ENCODE measurements at places on chromosomes 7 and 10.

GRCh38 chr10:6254201-6254600, 51.5 kb downstream of the PFKFB3 start:
- DNase-seq = no peak

DNA sequence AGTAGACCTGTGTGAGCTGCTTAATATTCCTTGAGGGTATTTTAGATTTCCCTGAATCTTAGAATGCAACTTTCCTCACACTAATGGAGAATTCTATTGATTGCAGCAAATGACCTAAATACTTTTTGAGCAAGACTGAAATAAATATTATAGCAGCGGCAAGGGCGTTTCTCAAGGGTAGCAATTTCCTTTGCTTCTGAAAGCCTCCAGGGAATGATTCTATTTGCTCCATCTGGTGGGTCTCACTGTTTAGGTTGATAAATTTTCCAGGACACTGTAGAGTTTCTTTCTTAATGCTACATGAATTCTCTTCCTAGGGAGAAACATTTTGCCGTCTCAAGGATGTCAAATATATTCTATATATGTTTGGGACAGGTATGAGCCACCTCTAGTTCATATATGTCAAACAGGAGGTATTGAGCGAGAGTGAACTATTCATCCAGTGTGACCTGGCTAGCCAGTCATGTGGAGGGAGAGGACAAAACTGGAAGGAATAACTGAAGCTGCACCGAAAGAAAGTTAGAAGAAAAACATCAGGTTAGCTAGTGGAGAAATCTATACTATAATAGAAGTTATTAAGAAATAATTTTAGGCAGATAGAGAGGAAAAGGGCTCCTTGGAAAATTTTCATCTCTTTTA, 57.9 kb upstream of the FZD8 start:
- DNase-seq = no peak

DNA sequence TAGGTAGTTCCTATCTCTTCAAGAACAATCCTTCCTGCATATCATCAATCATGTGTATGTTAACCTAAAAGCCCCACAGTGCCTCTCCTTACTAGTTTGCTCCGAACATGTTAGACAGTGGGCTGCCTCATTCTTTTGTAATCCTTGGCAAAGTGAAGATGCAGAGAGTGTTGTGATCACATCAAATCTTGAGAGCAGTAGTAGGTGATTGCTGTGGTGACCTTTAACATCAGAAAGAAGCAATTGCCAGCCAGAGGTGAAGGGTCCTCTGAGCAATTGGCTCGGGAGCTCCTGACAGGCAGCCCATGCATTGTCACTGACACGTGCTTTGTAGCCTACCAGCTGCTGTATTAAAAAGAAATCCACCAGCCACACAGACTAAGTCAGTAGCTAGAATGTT, 19.6 kb upstream of the GSTK1 start:
- no peak for DNase-seq

DNA sequence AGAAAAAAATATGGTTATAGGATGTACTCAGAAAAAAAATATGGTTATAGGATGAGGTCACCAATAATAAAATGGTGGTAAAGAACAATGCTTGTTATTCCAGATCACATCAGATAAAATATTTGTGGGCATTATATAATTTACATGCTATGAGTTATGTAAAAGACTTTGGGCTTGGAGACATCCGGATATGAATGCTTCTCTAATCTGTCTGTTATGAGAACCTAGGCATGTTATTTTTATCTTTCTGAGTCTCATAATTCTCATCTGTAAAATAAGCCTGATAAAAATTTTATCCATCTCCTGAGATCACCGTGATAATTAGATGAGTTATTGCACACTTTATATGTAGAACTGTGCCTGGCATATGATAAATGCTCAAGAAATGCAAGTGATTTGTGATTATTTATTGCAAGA, 37.8 kb downstream of the DKK1 start:
- no peak for DNase-seq

DNA sequence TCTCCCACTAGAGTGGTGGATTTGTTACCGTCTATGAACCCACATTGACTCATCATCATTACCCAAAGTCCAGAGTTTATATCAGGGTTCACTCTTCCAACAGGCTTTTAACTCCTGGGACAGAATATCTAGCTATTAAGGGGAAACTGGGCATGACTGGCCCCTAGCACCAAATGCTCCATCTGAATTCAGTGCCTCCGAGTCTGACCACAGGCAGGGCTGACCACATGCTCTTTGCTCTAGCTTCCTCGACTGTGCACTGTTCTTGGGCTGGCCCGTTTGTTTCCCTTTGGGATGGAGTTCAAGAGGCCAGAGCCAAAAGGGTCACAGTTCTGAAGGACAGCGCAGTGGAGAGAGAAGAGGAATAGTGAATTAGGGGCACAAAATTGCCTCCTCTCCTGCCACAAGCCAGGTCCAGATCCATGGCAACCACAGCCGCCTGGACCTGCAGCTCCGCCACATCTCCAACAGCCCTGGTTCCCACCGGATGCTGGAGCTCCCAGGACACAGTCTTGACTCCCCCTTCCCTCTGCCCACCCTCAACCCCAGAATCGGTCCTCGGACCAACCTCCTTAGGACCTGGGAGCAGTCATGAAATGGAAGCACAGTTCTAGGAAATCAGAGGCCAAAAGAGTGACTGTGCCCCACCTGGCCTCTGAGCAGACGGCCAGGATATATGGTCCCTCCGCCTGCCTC, 16.2 kb downstream of the CAMK2G start:
- no peak for DNase-seq

DNA sequence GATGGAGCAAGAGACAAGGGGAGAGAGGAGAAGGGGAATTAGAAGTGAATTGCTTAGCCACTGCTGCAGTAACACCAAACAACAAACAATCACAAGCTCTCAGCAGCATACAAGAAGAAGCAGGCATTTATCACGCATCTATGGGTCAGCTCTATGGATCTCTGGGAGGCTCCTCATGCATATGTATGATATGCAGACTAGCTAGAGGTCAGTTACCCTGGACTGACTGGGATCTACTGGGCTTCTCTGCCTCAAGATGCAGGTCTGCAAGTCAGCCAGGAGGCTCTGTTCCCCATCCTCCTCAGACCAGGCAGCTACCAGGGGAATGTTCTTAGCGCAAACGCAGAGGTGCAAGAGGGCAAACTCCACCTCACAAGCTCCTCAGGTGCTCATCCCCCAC, 64.7 kb upstream of the SEM1 start:
- DNase-seq = no peak

DNA sequence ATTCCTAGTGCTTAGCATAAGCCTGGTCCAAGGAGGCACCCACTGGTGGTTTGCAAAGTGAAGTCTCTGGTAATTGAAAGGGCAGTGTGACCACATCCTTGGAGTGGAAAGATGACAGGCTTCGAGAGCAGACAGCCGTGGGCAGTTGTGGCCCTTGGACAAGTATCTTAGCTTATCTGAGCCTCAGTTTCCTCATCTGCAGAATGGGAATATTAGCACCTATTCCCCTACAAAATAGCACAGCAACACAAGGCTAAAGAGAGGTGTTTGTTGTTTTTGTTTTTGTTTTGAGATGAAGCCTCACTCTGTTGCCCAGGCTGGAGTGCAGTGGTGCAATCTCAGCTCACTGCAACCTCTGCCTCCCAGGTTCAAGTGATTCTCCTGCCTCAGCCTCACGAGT, 29.3 kb downstream of the MYL10 start:
- DNase-seq = no peak

DNA sequence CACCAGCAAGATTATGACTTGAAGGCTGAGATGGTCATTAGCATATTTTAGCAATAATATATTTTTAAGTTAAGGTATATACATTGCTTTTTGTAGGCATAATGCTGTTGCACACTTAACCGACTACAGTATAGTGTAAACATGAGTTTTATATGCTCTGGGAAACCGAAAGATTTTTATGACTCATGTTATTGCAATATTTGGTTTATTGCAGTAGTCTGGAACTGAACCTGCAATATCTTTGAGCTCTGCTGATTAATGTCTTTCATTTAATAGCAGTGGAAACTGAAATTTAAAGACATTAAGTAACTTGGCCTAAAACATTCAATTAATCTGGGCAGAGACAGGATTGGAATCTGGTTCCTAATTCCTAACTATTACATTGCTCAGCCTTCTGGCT, 266.7 kb upstream of the PLXDC2 start:
- DNase-seq = no peak

DNA sequence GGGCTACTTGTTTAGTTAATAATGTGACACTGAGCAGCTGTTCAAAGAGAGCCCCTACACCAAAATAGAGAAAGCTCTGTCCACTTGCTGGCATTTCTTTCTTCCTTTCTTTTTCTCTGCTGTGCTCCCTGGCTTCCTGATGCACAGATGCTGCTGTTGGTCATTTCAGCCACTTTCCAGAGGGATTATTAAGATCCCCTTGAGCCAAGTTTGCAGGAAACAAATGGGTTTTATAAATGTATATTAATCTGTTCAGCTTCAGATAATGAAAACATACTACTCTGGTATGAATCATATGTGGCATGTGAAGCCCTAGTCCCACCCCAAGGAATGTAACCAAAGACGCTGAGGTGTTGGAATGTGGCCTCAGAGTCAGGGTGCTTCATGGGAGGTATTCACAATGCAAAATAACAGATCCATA, 638.2 kb upstream of the FZD8 start:
- DNase-seq = no peak

- DNase-seq = no peak
These were observed 13.8 kb downstream of the HSPA12A start for GRCh38 chr10:116728526-116729096.

DNA sequence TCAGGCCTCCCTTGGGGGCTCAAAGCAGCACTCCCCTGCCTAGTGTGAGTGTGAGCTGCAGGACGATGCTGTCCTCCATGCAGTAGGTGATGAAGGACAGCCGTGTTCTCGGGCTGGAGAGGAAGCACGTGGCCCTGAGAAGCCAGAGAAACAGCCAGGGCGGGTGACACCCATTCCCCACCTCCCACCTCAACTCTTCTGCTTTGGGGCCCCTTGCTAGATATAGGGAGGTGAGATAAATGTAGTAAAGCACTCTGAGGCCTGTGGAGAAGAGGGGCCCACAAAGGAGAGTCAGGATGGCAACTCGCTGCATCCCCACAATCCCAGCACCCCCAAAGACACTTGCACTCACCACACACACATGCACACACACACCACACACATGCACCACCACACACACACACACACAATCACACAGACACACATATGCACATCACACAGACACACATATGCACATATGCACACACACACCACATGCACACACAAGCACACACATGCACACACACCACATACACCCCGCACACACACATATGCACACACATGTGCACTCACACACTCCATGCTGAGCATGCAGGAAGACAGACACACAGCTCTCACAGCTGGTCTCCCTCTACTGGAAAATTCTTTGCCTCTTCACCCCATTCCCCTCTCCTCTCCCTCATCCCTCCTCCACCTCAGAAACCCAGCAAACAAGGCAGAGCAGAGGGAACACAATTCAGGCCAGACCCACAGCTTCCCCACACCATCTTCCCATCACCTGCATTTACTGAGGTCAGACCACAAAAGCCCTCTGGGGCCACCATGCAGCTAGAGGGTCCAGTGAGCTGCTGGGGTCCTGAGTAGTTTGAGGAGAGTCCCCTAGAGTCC, 30.5 kb downstream of the ANXA8 start:
- no peak for DNase-seq

DNA sequence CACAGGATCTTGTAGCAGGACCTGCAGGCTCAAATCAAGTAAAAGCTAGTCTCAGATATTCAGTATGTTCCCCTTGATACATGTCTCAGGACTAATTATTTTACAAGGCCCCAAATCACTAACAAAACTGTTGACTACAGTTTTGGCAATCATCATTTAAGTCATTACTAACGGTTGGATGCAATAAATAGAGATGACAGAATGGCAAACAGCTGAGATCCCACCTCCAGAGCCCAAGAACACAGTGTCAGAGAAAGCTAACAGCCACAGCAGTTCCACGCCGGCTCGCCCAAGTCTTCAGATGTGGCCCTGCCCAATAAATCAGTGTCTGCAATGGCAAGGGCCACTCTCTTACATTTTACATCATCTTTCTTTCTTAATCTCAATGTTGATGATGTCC, 87.6 kb downstream of the CTBP2 start:
- no peak for DNase-seq

- no peak for DNase-seq
These were observed 417.1 kb downstream of the TCERG1L start for GRCh38 chr10:130894471-130894870.

DNA sequence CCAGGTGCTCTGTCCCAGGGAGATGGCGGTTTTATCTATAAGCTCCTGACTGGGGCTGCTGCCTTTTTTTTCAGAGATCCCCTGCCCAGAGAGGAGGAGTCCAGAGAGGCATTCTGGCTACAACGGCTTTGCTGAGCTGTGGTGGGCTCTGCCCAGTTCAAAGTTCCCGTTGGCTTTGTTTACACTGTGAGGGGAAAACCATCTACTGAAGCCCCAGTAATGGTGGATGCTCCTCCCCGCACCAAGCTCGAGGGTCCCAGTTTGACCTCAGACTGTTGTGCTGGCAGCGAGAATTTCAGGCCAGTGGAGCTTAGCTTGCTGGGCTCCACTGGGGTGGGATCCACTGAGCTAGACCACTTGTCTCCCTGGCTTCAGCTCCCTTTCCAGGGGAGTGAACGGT, 16.4 kb upstream of the SLC26A5 start:
- DNase-seq = no peak

DNA sequence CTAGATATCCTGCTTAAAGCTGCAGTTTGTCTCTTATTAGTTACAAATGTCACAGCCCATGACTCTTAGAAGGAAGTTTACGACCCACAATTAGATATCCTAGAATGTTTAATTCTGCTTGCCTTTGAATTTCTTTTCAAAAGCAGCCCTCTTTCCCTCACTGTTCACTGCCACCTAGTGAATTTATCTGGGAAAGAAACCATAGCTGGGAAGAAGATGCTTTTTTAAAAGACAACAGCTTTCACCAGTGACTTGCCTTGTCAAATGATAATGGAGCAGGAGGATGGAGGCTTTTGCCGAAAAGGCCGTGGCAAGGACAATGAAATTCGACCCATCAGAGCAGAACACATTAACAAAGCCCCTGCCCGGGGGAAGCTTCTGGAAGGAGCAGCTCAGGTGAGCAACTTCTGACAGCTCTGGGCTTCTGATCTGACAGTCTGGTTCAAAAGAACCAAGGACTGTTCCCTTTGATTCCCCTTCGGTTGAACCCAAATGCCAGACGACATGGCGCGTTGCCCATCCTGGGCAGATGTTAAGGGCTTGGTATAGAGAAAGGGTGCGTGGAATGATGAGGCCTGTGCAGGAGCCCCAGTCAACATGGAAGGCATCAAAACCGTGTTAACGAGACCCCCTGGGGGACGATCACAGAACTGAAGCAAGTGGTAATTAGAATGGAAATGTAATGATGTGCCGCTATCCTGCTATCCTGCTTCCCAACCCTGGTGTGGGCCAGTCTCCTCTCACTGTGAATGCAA, 236.8 kb downstream of the FRMD4A start:
- no peak for DNase-seq

DNA sequence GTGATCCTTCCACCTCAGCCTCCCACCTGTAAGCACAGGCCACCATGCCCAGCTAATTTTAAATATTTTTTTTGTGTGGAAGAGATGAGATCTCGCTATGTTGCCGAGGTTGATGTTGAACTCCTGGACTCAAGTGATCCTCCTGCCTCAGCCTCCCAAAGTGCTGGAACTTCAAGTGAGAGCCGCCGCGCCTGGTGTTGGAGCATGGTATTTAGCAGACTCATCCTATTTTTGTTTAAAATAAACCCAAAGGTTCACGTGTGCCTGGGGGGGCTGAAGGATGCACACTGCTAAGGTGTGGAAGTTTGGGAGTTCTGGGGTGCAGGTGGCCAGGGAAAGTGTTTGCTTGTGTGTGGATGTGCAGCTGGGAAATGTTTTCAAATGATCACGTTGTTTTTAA, 18.1 kb downstream of the PDGFA start:
- DNase-seq = no peak

Measured in stimulated activated CD4-positive, alpha-beta T cell treated with anti-CD3 and anti-CD28 coated beads, Interleukin-2, amount 100 ng/mL, for 4 hours (primary cell).